ENCODE measurements at places on chromosomes 4 and X.

- peak; percentile 79 for DNase-seq
Measured at GRCh38 chr4:106494066-106494465, 125.5 kb upstream of the GIMD1 start.

GRCh38 chr4:81346719-81347118, 125.0 kb downstream of the RASGEF1B start:
- no peak for DNase-seq

GRCh38 chr4:183989931-183990330, 84.8 kb downstream of the STOX2 start:
- DNase-seq = peak; percentile 52

- no peak for DNase-seq
Measured at GRCh38 chr4:2944091-2944482, 19.1 kb downstream of the NOP14 start.

- DNase-seq = no peak
Measured at GRCh38 chr4:46459308-46459707, 69.4 kb upstream of the GABRA2 start.

DNA sequence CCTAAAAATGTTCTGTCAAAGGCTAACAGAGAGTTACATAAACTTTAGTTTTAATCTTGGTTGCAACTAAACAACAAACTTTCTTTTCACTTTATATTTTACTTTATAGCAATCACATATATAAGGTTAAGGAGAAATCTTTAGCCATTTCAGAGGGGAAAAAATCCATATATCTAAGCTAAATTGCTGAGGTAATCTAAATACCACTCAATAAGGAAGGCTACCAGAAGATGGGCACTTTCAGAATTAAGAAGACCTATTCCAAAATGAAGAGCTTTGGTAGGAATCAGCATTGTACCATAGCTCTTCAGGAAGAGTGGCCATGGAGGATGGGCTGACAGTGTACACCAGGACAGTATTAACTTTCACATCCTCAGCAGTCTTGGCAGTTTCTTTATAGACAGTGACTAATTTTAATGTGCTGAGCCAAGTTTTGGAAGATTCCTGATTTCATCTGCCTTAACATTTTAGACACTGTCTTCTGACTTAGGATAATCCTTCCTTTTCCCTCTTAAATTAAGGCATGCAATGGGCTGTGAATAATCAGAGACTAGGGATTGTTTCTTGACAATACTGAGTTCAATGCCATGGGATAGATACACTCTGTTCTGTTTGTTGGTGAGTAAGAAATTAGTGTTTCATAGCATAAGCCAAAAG, 7.1 kb downstream of the FAT4 start:
- peak; percentile 71 for DNase-seq

DNA sequence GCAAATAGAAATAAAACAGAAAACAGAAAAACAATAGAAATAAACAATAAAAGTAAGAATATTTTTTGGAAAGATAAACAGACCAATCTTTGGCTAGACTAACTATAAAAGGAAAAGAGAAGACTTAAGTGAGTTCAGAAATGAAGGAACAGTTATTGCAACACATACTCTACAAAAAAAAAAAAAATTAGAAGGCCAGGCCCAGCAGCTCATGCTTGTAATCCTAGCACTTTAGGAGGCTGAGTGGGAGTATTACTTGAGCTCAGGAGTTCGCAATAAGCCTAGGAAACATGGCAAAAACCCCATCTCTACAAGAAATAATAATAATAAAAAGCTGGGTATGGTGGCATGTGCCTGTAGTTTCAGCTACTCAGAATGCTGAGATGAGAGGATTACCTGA, 336.7 kb downstream of the DTHD1 start:
- no peak for DNase-seq

DNA sequence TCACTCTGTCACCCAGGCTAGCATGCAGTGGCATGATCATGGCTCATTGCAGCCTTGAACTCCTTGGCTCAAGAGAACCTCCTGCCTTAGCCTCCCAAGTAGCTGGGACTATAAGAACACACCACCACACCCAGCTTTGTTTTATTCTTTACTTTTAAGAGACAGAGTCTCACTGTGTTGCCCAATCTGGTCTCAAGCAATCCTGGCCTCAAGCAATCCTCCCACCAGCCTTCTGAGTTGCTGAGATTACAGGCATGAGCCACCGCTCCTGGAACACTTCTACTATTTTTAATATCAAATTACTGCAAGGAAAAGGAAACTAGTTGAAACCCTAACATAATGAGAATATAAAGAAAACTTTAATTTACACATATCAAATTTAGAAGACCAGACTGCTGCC, 85.4 kb downstream of the FAM13A start:
- DNase-seq = no peak

- DNase-seq = peak; percentile 62
Measured at GRCh38 chr4:108346818-108347210, 178.1 kb upstream of the LEF1 start.

DNA sequence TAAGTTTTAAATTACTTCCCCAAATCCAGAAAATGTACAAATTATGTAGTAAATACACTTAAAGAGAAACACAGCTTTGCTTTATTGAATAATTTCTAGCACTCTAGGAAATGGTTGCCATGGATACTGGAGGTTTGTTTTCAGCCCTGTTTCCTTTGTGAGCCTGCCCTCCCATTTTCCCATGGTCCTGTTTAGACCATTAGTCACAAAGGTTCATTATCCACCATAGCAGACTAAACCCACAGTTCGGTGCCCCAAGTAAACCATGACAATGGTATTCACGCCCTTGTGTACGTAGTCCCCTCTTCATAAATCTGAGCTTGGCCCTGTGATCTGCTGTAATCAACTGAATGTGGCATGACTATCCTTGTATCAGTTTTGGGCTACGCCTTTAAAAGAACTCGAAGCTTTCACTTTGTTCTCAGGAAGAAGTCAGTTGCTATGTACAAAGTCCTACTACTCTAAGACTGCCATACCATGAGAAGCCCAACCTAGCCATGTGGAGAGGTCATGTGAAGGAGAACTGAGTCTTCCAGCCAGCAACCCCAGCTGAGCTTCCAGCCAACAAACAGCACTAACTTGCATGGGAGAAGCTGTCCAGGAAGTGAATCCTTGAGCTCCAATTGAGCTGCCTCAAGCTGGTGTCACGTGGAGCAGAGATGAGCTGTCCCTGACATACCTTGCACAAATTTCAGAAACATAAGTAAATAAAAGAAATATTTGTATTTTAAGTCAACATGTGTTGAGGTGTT, 300.4 kb downstream of the LDB2 start:
- peak; percentile 53 for DNase-seq

DNA sequence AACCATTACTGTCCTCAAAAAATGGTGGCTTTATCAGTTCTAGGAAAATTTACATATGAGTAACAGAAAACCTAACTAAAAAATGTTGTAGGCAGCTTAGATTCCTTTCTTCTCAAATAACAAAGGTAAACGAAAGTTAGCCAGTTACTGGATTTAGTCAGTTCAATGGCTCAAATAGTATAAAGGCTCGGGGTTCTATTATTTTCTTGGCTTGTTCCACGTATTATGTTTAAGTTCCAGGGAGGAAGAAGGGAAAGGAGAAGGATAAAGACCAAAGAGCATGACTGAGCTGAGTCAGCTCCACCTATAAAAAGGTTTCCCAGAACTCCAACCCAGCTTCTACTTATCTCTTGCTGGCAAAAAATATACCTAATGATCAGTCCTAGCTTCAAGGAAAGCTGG, 41.0 kb upstream of the MAB21L2 start:
- DNase-seq = no peak

- DNase-seq = no peak
Measured at GRCh38 chr4:13611283-13611842, 16.2 kb downstream of the BOD1L1 start.

- DNase-seq = no peak
Measured at GRCh38 chr4:176107695-176108094, 42.1 kb downstream of the WDR17 start.

- DNase-seq = no peak
Measured at GRCh38 chrX:10168226-10168625, 11.5 kb downstream of the CLCN4 start.

GRCh38 chr4:173013232-173013930, 155.2 kb upstream of the GALNT7 start:
- DNase-seq = peak; percentile 41

GRCh38 chrX:155577682-155578081, 35.1 kb downstream of the TMLHE start:
- no peak for DNase-seq

DNA sequence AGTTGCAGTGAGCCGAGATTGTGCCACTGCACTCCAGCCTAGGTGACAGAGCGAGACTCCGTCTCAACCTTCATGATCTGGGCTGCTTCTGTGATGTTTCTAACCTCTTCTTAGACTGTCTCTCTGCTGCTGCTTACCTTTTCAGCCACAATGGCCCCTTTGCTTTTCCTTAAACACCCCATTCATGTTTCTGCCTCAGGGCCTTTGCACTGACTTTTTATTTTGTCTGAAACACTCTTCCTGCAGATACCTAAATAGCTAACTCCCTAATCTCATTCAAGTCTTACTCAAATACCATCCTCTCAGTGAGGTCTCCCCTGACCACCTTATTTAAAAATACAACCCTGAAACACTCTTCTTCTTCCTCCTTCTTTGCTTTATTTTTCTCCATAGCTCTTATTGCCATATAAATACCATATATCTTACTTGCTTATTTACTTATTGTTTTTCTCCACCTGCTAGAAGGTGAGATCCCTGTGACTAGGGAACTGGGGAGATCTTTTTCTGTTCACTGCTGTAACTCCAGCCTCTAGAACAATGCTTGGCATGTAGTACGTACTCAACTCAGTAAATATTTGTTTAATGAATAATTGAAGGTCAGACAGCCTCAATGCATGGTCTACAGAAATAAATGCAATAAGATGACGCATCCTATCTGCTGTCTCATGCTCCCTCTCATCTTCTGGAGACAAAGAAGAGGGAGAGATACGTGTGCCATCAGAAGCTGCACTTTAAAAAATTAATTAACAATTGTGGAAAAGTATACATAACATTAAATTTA, 43.8 kb upstream of the SETD7 start:
- peak; percentile 39 for DNase-seq

- no peak for DNase-seq
Measured at GRCh38 chr4:78953231-78953630, 14.0 kb upstream of the PAQR3 start.

DNA sequence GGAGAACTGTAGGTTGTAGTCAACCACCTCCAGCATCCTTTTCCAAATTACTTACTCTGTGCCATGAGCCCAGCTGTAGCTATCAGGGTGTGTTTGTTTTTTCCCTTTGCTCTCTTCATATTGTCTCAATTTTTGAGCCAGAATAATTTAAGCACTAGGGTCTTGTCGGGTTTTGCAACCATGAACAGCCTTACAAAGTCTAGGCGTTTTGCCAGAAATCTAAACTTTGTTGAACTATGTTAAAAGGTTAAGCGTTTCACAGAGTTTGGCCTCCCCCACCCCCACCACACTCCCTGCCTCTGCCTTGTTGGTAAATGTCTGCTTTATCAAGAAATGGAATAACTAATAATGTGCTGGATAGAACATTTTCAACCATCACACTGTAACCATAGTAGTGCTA, 190.6 kb upstream of the TTC29 start:
- DNase-seq = peak; percentile 50

- no peak for DNase-seq
Measured at GRCh38 chr4:186400676-186401075, 134.7 kb downstream of the F11 start.

DNA sequence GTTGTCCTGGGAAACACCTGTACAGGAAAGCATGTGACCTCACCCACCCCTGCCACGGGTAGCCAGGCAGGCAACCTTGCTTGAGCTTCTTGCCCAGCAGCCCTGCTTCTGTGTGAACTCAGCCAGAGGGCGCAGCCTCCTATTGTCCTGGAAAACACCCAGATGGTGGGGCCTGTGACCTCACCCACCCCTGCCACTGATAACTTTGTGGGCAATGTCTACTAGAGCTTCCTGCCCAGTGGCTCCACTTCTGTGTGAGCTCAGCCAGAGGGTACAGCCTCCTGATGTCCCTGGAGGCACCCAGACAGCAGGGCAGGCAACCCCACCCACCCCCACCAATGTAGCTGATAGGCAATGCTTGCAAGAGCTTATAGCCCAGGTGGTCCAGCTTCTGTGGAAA, 146.3 kb downstream of the DTHD1 start:
- DNase-seq = no peak

DNA sequence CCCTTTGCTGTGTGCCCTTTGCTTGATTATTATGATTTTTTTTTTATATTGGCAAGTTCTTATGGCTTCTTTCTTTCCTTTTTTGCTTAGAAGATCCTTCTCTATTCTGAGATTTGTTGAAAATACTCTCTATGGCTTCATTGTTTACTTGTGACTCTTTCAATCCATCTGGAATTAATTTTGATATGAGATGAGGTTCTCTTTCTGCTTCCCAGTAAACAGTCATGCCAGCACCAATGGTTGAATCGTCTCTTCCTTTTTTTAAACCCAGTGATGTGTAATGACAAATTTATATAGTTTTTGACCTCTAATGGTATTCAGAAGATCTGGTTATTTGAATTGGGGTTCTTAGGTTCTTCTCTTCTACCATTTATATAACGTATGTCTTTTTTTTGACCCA, 121.8 kb downstream of the ARHGAP10 start:
- DNase-seq = peak; percentile 63
